ENCODE measurements at places on chromosomes 16 and 17. TPM values are rescaled to one million over a fixed set of nuclear protein-coding genes. Genes with fewer than 3 reads are reported as not detected.

The SNX11 gene
- 11.8 TPM for polyA plus RNA-seq

The UBE2G1 gene
- 75.6 TPM for polyA plus RNA-seq

The KRT40 gene
- polyA plus RNA-seq = 3.9 TPM

The CHST4 gene
- not detected for polyA plus RNA-seq

The FBXL20 gene
- 7.5 TPM for polyA plus RNA-seq

DNA sequence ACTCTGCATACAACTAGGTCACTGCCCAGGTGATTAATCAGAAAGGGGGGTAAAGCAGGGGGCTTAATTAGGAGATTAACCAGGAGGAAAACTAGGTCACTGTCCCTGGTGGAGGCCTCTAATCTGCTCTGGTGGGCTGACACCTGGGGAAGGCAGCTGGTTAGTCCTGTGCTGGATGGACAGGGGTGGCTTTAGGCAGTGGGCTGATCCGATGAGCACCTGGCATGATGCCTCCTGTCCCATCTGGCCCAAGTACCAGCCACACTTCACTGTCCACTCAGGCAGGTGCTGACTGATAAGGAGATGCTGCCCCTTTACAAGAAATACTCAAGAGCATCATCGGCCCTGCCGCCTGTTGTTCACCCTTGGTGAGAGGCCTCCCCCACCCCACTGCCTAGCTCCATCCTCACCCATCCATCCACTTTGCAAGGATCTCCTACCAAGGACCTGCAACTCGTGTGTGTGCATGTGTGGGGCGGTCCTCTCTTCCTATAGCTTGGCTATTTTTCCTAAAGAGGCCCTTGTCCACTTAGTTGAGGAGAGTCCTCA is 13.8 kb upstream of the RCVRN start:
- DNase-seq = no peak

- no peak for DNase-seq
These were observed 129.5 kb downstream of the CDYL2 start for GRCh38 chr16:80674884-80675283.

GRCh38 chr17:39614545-39615157 is 6.9 kb upstream of the NEUROD2 start:
- no peak for DNase-seq

- DNase-seq = no peak
These were observed 30.1 kb downstream of the PGS1 start for GRCh38 chr17:78408476-78409050.

DNA sequence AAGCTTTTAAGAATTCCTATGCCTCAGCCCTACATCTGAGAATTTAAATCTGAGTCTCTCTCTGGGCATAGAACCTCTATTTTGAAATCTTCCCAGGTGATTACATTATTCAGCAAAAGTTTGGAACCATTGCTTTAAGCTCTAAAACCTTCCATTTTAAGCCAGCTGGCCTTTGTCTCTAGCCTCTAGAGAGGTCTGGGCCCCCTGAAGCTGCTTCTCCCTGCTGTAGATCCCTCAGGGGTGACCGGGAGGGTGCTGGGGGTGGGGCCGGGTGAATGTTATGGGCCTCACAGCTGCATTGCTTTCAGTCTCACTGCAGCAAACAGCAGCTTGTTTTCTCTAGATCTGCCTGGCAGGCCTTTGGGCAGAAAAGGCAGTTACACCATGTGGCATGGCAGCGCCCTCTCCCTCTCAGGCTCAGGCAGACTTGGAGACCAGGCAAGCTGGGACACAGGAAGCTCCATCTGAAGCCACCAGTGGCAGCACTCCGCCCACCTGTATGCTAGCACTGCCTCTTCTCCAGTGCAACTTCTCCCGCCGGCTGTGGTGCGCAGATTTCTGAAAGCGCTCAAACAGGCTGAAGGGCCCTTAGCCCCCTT is 66.3 kb downstream of the MPRIP start:
- DNase-seq = no peak

GRCh38 chr17:27543958-27544349 is 87.0 kb upstream of the LGALS9 start:
- DNase-seq = no peak

GRCh38 chr17:21090902-21091618 is 35.7 kb upstream of the DHRS7B start:
- no peak for DNase-seq

DNA sequence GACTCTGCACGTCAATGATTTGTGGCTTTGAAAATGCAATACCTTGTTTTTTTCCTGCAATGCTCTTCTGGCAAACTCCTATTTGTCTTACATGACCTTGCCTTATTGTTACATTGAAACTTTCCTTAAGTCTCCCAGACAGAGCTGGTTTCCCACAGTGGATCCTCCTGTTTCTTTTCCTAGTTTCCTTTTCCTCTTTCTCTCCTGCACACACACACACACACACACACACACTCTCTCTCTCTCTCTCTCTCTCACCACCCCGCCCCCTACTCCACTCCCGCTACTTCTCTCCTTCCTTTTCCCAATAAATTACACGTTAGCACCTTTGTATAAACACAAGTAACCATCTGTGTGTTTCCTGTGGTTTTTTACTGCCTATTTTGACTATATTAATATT is 2.3 kb downstream of the ORC6 start:
- no peak for DNase-seq

GRCh38 chr17:58531661-58532554 is 17.5 kb upstream of the MTMR4 start:
- DNase-seq = peak; percentile 36

GRCh38 chr16:17367923-17368322 is 102.8 kb downstream of the XYLT1 start:
- no peak for DNase-seq

DNA sequence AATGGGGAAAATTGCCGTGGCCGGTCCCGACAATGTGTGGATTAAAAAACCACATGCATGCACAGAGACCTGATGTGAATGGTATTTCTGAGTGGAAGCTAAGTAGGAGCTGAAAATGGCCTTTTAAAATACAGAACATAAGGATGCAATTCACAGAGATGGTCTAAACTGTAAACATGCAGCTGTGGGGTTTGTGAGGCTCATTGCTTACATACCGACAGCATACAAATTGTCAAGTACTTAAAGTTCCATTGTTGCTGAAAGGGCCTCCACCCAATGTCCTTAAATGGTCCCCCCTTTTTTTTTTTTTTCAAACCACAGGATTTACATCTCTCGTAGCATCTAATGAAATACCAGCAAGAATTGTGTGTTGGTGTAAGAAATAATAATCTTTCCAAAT is 523.2 kb downstream of the MAF start:
- peak; percentile 24 for DNase-seq

- DNase-seq = peak; percentile 34
These were observed 30.1 kb downstream of the GNGT2 start for GRCh38 chr17:49180303-49180702.

GRCh38 chr16:16150117-16150877 is 73.0 kb downstream of the ABCC6 start:
- DNase-seq = peak; percentile 83

DNA sequence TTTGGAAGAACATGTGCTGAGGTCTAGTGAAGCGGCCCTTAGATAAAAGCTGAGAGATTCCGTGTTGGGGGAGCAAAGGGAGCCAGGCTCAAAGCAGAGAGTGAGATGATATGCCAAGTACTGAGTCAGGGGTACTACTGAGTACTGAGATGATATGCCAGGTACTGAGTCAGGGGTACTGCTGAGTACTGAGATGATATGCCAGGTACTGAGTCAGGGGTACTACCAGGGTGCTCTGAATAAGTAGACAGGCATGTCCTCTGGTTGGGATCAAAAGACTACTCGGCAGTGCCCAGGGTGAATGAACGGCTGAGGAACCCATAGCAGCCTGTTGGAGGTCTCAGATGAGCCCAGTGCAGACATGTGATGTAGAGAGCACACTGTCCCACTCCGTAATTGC is 239.0 kb downstream of the SOX9 start:
- DNase-seq = no peak

GRCh38 chr17:35666070-35666469 is 65.4 kb upstream of the RASL10B start:
- DNase-seq = no peak

- no peak for DNase-seq
These were observed 1578.0 kb downstream of the CDH8 start for GRCh38 chr16:60458255-60458654.

GRCh38 chr17:42514867-42515266 is 21.2 kb upstream of the NAGLU start:
- DNase-seq = no peak

Data from hindlimb muscle (tissue), 1 donor.